ENCODE measurements at places on chromosomes 13 and 19.
A peak's percentile ranks its signal among the peaks of the same experiment; 100 is the strongest.

DNA sequence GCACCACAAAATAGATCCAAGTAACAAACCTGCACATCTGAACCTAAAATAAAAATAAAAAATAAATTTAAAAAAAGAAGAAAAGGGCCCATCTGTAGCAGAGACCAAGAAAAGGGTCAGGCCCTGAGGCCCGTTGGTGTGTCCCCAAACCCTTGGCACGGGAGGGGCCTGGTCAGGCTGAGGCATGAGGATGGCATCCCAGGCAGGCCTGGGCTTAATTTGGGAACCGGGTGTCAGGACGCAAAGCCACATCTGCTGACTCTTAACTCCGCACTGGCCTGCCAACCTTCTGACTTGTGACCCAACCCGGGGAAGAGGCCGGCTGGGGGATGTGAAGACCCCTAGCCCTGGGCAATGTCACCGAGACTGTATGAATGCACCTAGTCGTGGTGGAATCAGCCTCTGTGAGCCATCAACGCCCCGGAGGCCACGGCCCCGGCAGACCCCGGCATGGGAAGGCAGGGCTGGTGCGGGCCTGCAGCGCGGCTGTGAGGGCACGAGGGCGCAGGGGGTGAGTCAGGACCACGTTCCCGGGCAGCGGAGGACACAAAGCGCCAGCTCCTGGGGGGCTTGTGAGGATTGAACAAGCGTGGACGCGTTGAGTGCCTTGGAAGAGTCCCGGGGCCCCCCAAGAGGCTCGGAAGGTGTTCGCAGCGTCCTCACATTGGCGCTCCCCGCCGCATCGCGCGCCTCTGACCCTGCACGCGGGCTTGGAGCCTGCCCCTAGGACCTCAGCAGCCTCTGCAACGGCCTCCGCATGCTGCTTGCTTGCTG is 38.2 kb downstream of the ATP12A start:
- DNase-seq = no peak

DNA sequence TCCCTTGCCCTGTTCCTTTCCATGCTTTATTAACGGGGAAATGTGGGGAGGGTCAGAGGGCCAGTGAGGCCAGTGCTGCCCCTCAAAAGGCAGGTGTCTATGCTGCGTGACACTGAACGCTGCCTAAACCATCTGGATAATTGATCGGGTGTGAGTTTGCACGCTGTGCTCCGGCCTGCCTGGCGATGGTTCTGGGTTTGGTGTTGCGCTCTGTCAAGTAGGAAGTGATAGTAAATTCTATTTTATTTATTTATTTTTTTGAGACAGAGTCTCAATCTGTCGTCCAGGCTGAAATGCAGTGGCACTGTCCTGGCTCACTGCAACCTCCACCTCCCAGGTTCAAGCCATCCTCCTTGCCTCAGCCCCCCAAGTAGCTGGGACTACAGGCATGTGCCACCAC is 86.5 kb downstream of the ATP11A start:
- DNase-seq = no peak

GRCh38 chr13:78852709-78853108 is 193.8 kb upstream of the OBI1 start:
- no peak for DNase-seq

DNA sequence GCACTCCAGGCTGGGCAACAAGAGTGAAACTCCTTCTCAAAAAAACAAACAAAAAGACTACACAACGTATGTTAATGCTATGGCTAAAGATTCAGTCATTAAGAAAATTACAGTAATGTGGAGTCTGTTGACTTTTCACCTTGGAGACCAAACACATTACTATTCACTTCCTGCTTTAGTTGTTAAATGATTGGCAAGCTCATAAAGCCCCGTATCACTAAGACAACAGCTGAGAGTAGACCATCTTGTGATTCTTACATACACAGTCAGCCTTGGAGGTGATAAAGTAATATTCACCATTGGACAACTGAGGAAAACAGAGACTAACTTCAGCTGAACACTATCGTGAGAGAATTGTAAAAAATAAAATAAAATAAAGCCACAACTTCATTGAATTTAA is 86.5 kb downstream of the KCTD12 start:
- DNase-seq = no peak

- no peak for DNase-seq
Observed at GRCh38 chr19:50659318-50660087, 10.3 kb downstream of the C19orf81 start.

DNA sequence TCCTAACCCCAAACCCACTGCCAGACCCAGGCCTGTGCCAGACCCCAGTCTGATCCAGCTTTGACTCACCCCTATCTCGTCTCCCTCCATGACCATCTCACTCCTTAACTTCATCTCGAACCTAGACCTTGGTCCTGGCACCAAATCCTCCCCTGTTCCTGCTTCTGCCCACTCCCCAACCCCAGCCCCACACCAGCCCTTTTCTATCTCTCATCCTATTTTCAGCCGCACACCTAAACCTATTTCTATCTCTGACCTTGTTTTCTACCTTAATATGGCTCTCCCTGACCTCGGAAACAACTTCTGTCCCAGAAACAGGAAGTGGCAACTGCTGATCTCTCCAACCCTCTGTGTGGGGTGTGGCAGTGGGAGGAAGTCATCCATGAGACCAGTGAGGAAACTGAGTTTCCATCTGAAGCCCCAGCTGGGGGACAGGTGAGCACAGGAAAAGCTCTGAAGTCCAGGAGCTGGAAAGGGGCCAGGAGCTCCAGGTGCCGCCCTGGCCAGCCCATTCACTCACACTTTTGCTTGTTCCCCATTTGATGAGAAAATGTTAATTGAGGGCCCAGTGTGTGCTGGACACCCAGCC is 13.7 kb downstream of the PTH2 start:
- DNase-seq = no peak

- no peak for DNase-seq
Observed at GRCh38 chr13:71137101-71137500, 729.9 kb downstream of the DACH1 start.

DNA sequence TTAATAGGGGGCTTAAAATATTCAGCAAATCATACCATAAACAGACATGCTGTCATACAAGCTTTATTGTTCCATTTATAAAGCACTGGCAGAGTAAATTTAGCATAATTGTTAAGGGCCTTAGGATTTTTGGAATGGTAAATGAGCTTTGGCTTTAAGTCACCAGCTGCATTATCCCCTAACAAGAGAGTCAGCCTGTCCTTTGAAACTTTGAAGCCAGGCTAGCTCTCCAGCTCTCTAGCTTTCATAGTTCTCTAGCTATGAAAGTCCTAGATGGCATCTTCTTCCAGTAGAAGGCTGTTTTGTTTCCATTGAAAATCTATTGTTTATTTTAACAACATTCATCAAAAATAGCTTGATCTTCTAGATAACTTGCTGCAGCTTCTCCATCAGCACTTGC is 420.8 kb upstream of the GPC6 start:
- DNase-seq = no peak

DNA sequence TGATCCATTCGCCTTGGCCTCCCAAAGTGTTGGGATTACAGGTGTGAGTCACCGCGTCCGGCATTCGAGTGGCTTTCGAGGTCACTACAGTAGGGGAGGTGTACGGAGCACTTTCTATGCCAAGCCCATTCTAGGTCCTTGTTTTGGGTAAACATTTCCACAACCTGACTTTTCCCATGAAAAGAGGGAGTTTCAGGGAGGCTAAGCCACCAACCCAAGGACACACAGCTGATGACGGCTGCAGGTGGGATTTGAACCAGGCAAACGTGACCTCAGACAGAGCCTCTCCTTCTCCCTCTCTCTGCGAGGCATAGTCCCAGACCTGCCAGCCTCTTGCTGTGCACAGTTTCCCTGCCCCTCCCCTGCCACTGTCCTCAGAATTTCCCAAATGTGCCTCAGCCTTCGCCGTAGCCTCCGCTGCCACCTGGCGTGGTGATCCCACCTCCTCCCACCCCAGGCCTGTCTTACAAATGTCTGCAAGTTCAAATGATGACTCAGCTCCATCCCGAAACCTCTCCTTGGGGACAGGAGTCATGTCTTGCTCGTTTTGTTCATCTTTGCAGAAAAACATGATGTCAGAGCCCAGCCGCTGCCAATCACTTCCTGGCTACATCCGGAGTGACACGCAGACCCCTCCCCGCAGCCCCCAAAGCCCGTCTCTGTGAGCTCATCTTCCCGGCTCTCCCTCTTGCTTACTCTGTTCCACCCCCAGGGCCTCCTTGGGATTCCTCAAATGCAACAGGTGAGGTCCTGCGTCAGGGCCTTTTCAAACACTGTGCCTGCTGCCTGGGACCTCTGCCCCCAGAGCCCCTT is 6.6 kb upstream of the GADD45B start:
- no peak for DNase-seq

- DNase-seq = peak; percentile 76
Observed at GRCh38 chr13:44396701-44397580, 23.3 kb downstream of the SERP2 start.

DNA sequence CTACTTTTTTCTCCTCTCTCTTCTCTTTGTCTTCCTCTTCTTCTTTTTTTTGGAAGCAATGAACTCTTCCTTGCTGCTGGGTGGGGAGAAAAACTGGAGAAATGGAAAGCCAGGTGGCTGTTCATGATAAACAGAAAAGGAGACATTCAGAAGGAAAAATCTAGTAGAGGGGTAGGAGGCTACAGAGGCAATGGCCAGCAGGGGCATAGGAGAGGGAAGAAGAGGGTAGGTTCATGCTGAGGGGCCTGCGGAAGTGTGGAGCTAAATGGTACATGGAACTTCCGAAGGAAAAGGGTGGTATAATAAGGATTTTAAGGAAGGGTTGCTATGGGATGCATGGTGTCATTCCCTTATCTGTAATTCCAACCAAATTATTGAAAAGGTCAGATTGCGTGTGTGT is 17.5 kb upstream of the HS6ST3 start:
- no peak for DNase-seq

GRCh38 chr19:28294395-28294794 is 918.6 kb downstream of the UQCRFS1 start:
- no peak for DNase-seq

DNA sequence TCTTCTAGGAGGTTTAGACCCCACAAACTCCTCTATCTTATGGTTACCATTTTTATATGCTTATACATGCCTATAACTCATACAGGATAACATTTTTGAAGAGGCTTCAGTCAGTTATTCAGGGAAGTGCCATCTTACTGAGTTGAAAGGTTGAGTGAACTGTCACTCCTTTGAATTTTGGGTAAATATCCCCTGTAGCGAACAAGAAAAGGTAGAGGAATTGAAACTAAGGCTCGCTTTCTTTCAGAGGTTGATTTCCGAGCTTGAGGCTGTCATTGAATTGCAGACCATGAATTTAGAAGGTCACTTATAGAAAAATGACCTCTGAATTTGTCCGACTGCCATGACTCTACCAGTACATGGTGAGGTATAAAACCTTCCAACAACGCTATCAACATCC is 35.1 kb downstream of the MICU2 start:
- no peak for DNase-seq

GRCh38 chr13:72156760-72157159 is 289.8 kb upstream of the DACH1 start:
- no peak for DNase-seq

DNA sequence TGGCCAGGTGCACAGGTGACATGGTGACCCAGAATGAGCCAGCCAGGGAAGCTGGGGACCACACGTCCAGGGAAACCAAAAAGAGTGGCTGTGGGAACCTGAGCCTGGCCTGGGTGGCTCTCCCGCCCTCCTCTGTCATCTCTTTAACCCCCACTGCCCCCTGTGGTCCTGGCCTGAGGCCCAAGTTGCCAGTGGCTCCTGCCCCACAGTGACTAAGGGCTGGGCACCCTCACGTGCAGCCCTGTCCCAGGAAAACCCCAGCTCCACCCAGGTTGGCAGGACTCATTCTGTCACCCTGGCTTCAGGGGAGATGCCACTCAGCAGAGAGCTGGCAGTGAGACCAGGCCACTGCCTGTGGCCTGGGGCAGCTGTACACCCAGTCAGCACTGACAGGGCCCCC is 30.6 kb upstream of the ISYNA1 start:
- no peak for DNase-seq

- DNase-seq = no peak
Observed at GRCh38 chr13:75255653-75256052, 226.3 kb downstream of the TBC1D4 start.

GRCh38 chr13:92823059-92823458 is 403.5 kb upstream of the GPC6 start:
- no peak for DNase-seq

GRCh38 chr19:54262066-54262465 is 5.0 kb upstream of the LILRB5 start:
- no peak for DNase-seq

DNA sequence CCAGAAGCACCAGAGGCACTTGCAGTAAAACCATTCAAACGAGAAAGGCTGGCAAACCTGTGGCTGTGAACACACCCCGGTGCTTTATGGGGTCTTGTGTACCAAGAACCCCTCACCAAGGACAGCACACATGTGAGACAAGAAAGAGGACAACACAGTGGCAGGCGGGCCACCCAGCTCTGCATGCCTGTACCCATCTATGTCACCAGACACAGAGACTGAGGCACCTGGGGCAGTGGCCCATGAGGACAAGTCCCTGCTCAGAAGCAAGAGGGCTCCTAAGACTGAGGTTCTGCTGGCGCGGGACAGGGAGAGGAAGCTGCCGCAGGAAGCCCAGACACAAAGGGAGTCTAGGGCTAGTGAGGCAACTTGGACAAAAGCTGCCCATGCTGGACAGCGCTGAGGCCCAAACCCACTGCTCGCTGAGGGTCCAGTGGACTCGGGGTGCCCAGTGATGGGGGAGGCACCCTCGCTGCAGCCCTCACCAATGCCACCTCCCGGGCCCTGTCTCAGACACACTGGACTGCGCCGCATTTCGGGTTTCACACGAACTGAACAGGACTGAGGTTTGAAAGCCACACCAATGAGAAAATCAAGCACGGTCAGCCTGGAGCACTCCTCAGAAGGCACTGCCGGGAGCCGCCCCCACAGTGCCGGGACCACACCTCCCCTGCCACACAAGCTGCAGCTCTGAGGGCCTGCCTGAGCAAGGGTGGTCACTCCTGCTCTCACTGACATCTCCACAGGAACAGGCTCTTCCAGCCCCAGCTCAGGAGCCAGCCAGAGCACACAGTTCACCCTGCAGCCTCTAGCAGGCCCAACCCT is 232.7 kb downstream of the TUBA3C start:
- DNase-seq = no peak

DNA sequence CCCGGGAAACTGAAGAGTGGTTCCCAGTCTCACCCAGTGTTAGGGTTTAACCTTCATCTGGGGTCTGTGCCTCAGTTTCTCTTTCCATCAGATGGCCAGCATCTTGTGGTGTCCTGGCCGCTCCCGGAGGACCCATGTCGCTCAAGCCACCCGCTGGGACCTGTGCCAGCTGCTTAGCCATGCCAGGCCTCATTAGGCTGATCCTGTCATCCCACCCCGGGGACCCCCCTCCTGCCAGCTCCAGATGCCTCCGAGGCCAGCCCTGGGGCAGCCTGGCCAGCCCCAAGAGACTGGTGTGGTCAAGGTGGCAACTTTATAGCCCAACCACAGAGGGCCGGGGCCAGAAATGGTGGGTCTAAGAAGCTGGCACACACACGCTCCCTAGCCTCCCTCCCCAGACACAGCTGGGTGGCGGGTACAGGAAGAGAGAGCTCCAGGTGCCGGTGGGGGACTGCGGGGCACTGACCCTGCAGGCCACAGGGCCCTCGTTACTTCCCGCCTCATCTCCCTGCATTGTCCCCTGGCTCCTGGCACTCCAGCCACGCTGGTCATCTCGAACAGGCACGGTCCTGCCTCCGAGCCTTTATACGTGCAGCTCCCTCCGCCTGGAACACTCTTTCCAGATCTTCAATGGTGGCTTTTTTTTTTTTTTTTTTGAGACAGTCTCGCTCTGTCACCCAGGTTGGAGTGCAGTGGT is 3.4 kb downstream of the NRTN start:
- no peak for DNase-seq
